Effector memory CD8-positive, alpha-beta T cell (primary cell): ENCODE measurements at places on chromosomes 4 and X.

- no peak for DNase-seq
Measured at GRCh38 chr4:153834901-153835300, 46.0 kb upstream of the SFRP2 start.

- DNase-seq: no peak
Measured at GRCh38 chrX:155889328-155889727, 8.2 kb downstream of the VAMP7 start.

- no peak for DNase-seq
Measured at GRCh38 chr4:182126603-182127002, 116.6 kb upstream of the TENM3 start.

DNA sequence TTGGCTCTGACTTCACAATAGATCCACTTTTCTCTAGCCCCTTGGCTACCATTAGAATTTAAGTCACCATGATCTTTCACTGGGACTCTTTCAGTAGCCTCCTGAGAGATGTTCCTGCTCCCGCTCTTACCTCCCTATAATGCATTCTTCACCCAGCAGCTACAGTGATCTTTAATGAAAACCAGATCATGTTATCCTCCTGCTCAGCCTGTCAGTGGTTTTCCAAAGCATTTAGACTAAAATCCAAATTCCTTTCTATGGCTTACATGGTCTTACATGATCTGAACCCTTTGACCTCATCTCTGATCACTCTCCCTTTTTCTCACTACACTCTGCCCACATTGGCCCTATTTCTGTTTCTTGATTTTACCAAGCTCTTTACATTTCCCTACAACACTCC lies 18.3 kb upstream of the RPS6KA3 start:
- DNase-seq: no peak

DNA sequence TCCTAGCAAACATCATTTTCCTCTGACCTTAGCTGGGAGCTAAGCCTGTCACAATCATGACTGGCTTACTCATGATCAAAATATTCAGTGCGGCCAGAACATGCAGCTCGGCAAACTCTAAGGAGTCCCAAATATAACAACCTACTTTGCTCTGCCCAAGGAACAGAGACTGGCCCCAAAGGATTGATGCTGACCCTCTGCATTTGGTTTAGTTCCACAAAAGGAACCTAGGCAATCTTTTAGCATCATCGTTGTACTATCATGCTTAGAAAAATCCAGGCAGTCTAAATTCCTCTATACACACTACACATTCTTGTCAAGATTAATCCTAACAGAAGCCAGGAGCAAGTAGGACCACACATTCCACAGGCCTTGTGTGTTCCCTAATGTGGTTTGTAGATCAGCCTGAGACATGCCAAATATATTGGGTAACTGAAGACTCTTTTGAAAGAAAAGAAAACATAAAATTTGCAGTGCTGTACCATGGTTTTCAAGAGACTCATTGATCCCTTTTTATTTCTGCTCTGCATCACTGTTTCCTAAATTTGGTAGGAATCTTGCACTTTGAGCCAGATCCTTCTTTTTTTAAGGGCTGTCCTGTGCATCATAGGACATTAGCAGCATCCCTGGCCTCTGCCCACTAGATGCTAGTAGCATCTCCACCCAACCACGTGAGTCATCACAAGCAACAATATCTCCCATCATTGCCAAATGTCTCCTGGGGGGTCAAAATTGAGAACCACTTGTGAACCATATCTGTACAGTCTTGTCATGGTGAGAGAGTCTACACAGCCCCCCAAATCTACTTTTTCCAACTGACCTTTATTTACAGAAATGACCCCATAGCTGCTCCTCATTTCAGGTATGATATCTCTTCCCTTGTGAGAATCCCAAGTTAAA lies 17.6 kb upstream of the CC2D2A start:
- no peak for DNase-seq

- no peak for DNase-seq
Measured at GRCh38 chr4:75630937-75631329, 605 bp upstream of the CDKL2 start.
